Gastroesophageal sphincter (tissue), 4 donors: ENCODE measurements at places on chromosomes 3 and 15. TPM values are rescaled to one million over a fixed set of nuclear protein-coding genes. Genes with fewer than 3 reads are reported as not detected.

DNA sequence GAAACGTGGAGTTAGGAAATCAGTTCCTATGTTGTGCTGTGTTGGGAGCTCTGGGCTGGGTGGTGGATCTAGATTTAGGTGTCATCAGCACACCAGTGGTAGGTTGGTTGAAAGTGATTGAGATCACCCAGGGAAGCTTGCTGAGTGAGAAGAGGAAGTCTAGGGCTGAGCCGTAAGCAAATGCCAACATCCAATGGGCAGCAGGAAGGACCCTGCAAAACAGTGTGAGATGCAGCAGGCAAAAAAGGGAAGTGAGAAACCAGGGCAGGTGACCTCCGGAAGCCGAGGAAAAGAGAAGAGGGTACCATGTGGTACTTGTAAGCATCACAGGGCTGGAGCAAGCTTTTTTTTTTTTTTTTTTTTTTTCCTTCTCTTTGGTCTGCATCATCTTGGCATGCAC, 15.9 kb upstream of the COPG1 start:
- ATAC-seq = peak; percentile 66

The SMCO1 gene
- total RNA-seq = not detected

The MORC1 gene
- total RNA-seq = not detected

The STRA6 gene
- total RNA-seq = not detected

- ATAC-seq = no peak
These were observed 232.6 kb upstream of the LRTM1 start for GRCh38 chr3:55160241-55160983.

DNA sequence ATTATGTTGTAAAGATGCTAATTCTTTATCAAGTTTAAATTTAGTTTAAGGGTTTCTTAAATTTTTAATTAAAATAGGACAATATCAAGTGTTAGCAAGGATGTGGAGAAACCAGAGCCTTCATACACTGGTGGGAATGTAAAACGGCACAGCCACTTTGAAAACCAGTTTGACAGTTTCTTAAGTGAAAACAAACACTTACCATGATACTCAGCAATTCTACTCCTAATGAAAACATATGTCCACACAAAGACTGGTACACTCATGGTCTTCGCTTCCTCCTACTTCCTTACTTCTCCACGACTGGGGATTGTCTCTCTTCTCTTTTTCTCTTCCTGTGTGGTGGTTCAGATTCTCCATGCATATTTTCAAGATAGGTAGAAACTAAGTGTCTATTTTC, 9.2 kb downstream of the SKIC8 start:
- ATAC-seq = no peak

DNA sequence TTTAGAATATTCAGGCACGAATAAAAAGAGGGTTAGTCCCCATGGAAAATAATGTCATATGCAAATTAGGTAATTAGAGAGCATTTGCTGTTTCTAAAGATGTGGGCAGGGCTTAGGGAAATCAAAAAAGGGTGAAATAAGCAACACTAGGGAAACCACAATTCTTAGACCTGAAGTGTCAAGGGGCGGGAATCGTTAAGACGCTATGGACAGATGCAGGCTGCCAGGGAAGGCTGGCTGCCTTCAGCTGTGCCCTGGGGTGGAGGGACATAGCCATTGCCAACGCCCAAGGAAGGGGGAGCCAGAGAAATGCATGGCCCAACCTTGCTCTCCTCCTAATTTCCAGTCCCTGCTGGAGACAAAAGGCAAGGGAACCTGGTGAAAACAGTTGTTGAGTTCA, 141.7 kb upstream of the PROK2 start:
- ATAC-seq = no peak
